ENCODE measurements at places on chromosomes 13 and 19.

DNA sequence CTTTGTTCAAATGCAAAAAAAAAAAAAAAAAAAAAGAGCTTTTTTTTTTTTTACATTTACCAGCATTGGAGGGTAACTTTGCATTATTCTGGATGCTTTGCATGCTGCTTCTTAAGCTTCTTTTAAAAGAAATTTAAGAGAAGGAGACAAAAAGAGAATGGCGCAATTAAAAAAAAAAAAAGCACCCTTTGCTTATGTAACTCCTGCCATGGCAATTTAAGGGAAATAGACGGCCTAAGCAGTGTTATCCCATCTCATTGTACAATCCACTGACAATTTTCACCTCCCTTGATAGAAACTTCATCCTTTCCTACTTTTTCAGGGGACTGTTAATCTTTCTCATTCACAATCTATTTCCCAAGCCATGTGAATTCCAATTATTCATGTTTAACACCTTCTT is 129.8 kb downstream of the KCTD12 start:
- no peak for DNase-seq

DNA sequence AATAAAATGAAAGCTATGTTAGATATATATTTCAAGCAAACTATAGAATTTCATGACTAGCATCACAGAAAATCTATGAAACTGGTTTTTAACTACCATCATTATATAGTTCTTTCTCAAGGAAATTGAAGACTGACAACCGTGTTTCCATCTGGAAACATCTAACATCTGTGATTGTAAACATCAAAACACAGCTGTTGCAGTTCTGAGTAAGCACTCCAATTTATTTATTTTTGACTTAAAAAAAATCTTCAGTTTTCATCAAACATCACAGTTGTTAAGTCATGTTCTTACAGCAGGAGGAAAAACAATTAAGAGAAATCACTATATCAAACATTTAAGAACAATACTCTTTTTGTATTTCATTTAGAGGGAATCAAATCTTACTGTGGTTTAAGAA is 1653.0 kb upstream of the MIR17HG start:
- no peak for DNase-seq

- DNase-seq, result no peak
Measured at GRCh38 chr13:42327725-42328124, 55.8 kb downstream of the AKAP11 start.

- DNase-seq, result peak; percentile 58
Measured at GRCh38 chr13:40026174-40026585, 370.7 kb downstream of the COG6 start.

DNA sequence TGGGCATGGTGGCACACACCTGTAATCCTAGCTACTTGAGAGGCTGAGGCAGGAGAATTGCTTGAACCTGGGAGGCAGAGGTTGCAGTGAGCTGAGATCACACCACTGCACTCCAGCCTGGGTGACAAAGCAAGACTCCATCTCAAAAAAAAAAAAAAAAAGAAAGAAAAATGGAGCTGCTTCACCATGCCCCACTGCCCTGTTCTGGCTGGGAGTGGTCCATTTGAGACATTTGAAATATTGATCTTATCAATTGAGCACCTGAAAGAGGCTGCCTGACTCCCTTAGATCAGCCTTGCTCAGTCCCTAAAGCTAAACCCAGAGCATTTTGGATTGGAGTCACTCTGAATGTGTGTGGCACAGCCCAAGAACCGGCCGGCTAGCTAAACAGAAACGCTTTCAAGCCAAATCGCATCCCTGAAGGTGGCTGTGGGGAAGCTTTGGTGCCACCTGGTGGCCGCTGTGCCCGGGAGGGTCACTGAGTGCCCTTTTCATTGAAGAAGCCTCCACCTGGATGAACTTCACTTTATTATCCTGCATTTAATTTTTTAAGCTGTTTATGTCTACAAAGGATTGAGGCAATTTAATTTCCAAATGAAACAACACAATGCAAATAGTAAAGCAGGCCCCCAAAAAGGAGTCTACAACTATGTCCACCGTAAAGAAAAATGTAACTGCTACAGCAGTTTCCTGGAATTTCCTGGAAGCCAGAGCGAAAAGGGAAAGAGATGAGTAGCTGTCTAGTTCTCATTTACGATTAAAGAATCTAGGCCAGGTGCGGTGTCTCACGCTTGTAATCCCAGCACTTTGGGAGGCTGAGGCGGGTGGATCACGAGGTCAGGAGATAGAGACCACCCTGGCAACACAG is 53.1 kb upstream of the SERPINE3 start:
- peak; percentile 81 for DNase-seq

- no peak for DNase-seq
Measured at GRCh38 chr13:31009166-31009565, 76.7 kb downstream of the TEX26 start.
